ENCODE measurements at places on chromosomes 7 and 10.

GRCh38 chr10:30553018-30553625, 76.4 kb downstream of the LYZL2 start:
- no peak for DNase-seq

- no peak for DNase-seq
These were observed 827.6 kb upstream of the AUTS2 start for GRCh38 chr7:68770649-68771048.

DNA sequence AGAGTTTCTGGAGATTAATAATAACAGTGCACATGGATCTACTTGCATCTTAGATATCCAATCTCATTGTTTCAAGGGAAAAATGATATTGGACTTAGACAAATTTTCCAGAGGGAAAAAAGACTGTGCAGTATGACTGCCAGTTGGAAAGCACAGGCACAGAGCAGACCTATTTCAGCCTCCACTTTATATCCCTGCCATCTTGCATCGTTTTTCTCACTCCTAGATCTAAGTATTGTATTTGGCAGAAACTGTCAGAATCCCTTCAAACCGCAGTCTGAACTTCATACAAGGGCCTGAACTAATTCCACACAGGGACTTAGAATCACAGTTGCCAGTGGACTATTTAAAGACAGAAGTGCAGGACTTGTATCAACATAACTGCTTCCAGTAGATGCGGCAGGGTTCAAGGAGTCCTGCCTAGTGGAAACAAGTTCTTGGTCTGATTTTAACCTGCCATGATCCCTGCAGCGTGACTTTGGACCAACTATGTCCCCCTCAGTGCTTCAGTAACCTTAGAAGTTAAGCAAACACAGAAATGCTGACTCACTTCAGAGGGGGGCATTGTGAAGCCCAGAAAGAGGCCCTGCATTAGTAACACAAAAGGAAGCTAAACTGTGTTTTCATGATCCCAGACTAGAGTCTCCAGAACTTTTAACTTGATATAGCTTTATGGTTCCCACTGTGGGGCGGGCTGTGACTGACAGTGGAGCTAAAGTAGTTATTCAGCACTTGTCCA, 95.7 kb upstream of the PALS2 start:
- DNase-seq = no peak

GRCh38 chr10:112768121-112768520, 181.9 kb upstream of the TCF7L2 start:
- DNase-seq = no peak

DNA sequence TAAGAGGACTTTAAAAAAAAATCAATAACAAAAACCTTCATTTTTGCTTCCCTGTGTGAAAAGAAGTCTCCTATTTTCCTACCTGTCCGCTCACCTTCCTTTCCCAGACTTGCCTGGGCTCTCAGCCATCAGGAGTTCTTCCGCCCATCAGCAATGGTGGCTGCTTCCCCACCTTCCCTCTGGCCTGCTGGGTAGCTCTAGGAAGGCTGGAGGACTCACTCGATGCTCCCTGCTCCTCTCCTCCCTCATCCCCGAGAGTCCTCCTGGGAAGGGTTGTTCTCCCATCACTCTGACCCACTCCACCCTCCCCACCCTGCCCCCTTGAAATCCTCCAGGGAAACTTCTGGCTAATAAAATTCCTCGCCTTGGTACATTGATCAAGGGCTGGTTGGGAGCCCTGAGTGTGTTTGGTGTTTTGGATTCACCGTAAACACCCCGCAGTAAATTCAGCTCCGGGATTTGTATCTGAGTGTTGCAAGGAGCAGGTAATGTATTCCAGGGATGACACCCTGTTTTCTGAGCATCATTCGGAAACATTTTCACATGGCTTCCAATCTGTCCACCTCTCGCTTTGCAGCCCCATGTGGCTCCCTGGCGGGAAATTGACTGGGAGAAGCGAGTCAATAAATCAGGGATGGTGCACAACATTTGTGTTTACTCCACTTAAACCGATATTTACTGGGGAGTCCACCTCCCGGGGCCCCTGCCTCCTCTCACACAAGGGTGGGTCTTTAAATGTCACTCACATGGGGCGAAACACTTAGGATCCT, 126.4 kb upstream of the SDK1 start:
- DNase-seq = no peak

GRCh38 chr7:66296001-66296521, 90.9 kb downstream of the TPST1 start:
- no peak for DNase-seq

DNA sequence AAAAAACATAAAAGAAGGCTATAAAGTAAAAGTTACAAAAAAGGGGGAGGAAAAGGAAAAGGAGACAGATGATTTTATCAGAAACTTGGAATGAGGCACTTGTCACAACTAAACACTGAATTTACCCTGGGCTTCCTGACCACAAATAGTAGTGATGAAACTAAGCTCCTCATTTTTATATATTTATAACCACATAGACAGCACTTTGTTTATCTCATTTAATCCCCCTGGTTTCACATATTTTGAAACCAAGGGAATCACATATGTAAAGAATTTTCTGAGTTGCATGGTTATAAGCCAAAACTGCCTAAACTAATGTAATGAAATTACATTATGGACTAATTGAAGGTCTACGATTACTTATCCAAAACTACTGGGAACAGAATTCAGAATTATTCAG, 39.6 kb upstream of the MET start:
- DNase-seq = no peak

- DNase-seq = no peak
These were observed 28.8 kb downstream of the MIOS start for GRCh38 chr7:7595451-7595850.

GRCh38 chr7:137879357-137880158, 32.8 kb upstream of the DGKI start:
- DNase-seq = no peak

DNA sequence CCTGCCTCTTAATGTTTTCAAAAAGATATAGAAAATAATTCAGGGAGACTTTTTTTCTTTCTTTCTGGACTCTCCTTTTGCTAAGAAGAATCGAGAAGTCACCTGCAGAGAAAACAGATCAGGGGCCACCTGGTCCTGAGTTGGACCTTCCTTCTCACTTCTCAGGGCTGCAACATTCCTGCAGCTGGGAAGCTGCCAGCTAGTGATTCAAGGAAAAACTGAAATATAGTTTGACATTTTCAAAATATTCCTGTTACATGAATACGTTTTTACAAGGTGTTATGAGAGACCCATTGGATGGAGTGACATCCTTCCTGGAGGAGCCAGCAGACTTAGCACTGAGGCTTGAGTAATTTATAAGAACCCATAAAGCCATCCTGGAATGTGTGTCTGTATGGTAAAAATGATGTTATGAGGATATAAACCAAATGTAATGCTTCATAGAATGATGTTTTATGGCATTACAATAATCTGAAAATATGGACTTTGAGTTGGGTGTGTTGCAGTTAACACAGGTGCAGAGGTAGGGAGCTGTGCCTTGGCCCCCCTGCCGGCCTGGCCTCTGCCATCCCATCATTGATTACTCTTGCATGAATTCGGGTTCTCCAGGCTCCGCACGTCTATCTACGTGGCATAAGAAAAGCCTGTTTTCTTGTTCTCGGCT, 149.7 kb downstream of the PAXIP1 start:
- DNase-seq = no peak

DNA sequence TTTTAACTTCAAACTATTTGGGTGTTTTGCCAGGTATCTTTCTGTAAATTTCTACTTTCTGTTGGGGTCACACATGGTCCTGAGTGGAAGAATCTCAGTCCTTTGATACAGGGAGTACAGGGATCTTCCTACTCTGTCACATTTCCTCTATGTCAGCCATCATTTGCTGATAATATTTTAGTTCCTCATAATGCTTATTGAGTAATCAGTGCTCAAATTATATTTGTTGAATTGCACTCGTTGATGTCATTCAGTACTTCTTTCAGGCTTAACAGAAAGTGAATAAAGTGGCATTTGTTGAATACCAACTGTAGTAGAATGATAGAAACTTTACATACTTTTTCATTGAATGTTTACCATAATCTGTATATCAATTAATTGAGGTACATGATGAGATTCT, 31.9 kb downstream of the WDR11 start:
- no peak for DNase-seq

DNA sequence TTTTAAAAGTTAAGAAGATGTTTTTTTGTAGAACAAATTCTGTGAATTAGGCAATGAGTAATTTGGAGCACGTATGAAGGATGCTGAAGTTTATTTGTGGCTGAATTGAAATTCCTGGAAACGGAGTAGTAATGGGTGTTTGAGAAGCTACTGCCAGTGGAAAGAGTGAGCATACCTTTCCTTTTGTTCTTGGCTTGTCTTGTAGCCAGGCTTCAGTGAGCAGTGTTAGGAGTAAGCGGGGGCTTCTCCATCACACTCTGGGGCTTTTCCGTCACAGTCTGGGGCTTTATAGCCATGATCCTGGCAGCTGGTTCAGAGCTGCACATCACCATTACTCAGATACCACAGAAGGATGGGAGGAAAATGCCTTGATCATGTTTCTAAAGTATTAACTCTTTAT, 32.3 kb downstream of the GARS1 start:
- DNase-seq = no peak

GRCh38 chr10:35916791-35917190, 274.7 kb upstream of the FZD8 start:
- no peak for DNase-seq

DNA sequence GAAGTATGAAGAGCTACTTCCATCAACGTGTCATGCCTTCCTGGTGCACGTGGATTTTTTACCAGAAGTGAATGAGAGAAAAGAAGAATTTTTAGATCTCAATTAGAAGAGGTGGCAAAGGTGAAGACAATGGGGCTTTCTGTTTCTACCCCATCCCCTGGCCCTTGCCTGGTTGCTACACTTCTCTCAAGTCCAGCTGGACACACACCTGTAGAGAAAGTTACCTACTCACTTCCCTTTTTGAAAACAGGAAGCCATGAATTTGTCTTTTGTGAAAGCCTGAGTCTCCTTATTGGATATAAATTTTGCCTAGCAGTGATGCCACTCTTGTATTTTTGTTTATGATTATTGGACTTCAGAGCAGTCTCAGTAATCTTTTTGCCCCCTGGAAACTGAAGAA, 142.9 kb upstream of the AKR1E2 start:
- DNase-seq = no peak

DNA sequence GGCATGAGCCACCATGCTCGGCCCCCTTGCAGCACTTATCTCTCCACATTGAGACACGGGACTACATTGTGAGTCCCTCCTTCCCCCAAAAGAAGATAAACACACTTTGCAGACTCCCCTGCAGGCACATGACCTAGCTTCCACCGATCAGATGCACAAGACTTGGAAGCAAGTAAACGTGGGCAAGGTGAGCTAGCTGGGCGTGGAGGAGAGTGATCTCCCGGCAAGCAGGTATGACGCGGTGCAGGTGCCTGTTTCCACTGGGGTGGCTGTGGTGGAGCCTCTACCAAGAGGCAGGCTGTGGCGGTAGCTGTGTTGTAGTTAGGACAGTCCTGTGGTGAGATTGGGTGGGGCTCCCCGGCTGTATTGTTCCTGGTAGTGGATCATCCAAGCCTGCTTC, 7.7 kb upstream of the COMTD1 start:
- no peak for DNase-seq
